H7 (cell line): ENCODE measurements at places on chromosomes 13 and 19.
A peak's percentile ranks its signal among the peaks of the same experiment; 100 is the strongest.

- DNase-seq: no peak
Observed at GRCh38 chr19:7910321-7911161, 4.1 kb upstream of the TGFBR3L start.

DNA sequence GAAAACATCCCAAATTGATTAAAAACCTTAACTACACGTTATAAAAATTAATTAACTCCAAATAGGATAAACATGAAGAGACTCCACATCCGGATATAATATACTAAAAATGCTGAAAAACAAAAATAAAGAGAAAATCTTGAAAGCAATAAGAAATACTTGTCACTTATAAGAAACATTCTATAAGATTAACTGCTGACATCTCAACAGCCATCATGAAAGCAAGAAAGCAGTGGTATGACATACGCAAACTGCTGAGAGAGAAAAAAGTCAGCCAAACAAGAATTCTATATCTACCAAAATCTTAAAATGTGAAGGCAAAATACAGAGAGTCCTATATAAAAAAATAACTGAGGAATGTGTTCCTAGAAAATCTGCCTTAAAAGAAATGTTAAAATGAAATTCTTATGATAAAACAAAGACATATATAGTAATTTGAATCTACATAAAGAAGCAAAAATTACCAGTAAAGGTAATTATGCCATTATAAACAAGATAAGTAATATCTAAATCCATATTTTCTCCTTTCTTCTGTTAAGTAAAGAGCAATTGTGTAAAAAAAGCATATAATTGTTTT, 1851.1 kb downstream of the PCDH9 start:
- DNase-seq: no peak

- DNase-seq: no peak
Observed at GRCh38 chr19:30344446-30345425, 27.4 kb upstream of the ZNF536 start.

- DNase-seq: no peak
Observed at GRCh38 chr19:52536448-52536800, 9.0 kb downstream of the ZNF808 start.

GRCh38 chr19:51140441-51140840, 1.7 kb upstream of the SIGLEC7 start:
- peak; percentile 86 for DNase-seq

- DNase-seq: peak; percentile 40
Observed at GRCh38 chr19:48955308-48955958, 758 bp downstream of the BAX start.

- peak; percentile 51 for DNase-seq
Observed at GRCh38 chr19:40640744-40641143, 39.6 kb downstream of the LTBP4 start.

- peak; percentile 13 for DNase-seq
Observed at GRCh38 chr13:48096670-48097069, 1.8 kb upstream of the MED4 start.

- DNase-seq: no peak
Observed at GRCh38 chr19:2132731-2133490, 18.5 kb downstream of the AP3D1 start.

GRCh38 chr19:38006361-38007045, 99.5 kb downstream of the SIPA1L3 start:
- no peak for DNase-seq

DNA sequence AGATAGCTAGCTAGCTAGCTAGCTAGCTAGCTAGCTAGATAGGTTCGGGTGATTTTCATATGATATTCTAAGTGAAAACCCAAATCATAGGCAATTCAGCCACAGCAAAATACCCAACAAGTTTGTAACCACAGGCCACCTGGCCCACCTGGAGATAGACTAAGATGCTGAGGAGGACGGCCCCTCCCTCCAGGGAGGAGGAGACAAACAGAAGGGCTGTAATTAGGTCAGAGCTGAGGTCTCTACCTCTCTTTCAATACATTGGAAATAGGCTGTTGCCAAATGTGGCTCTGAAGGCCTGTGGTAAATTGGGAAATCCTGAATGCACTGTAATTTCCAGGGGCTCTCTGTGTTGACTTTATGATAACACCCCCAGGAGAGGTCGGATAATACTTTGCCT, 382.2 kb downstream of the FGF9 start:
- no peak for DNase-seq

- DNase-seq: no peak
Observed at GRCh38 chr19:28948566-28948965, 264.4 kb downstream of the UQCRFS1 start.

DNA sequence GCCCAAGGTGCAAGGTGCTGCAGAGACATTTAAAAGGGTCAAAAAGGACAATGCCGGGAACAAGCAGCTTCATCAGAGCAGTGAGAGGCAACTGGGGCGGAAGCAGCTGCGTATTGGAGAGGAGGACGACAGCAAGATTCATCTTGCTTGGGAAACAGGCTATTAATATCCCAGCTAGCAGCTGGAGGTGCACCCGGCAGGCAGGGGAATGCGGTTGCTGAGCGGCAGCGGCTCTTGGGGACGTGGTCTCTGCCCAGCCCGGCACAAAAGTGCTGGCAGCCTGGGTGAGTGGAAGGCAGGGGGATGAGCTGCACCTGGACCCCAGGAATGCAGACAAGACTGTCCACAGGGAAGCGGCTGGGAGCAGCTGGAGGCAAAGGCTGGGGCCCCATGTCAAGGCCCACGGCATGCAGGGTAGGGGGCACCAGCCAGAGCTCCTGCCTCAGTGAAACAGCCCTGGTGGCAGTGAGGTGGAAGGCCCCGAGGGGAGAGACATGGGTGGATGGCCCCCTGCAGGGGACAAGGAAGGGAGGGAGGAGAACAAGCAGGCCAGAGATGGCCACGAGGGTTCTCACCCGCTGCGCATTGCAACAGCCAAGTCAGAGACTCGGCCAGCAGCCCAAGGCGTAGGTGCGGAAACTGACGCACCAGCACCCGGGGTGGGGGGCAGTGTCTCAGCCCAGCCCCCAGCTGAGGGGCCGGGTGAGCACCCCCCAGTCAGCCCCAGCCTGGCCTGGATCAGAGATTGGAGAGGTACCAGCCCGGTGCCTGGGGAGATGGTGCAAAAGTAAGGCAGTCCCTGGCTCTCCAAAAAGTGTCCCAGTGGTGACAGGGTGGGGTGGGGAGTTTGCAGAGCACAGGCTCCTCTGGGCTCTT, 34.4 kb downstream of the PEPD start:
- no peak for DNase-seq

GRCh38 chr13:24253520-24254145, 55.7 kb upstream of the C1QTNF9 start:
- no peak for DNase-seq

DNA sequence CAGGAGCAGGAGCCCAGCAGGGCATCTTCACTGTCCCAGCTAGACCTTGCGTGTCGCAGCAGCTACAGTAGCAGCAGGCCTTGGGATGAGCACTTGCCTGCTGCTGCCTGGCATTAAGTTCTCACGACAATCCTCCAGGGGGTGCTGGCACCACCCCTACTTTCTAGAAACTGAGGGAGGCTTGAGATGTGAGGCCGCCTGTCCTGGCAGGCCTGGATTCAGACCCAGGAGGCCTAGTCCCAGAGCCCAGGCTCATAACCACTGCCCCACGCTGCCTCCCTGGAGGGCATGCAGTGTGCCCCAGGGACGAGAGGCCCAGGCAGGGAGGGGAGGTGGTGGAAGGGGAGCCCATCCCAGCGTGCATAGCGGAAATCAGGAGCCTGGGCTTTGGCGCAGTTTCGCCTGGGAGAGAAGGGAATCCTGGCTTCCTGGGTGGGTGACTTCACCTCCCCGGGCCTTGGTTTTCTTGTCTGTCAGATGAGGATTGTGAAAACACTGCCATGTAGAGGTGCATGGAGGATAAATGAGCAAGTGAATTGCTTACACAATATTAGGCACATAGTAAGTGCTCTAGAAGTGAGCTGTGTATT, 26.1 kb downstream of the PPP5C start:
- DNase-seq: peak; percentile 80

GRCh38 chr19:34590228-34590627, 86.7 kb downstream of the SCGB2B2 start:
- DNase-seq: no peak

DNA sequence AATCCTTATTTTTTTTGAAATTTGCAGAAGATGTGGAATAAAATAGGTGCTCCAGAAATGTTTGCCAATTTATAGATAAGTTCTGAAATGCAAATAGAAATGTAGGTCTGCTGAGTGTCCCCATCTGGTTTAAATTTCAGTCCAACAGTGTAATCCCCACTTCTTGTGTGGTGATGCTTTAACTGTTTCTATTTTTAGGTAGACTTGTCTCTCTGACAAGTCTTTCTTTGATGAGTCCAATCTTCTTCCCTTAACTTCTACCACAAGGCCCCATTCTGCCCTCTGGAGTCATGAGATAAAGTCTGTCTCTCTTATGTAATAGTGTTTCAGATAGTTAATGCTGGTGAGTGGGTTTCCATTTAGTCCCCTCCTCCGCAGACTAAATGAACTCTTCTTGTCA, 390.4 kb downstream of the RFC3 start:
- DNase-seq: no peak

GRCh38 chr13:33319859-33320258, 34.3 kb upstream of the STARD13 start:
- DNase-seq: no peak

DNA sequence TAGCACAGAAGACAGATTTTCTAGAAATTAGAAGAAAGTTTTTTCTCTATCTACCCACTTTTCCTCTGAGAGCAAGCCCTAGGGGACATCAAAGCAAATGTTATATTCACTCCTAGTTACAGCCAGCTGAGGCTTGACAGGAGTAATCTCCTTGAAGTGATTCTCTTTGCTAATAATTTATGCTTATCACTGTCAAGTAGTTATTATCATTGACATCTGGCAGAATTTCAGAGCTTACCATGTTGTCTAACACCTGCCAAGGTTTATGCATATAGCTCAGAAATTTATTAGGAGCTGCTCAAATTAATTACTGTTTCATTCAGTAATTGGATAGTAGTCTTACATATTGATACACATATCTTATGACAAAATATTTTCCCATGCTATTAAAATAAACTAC, 465.9 kb upstream of the ATXN8OS start:
- DNase-seq: no peak

GRCh38 chr19:7670150-7670783, 1.4 kb downstream of the RETN start:
- DNase-seq: peak; percentile 80

DNA sequence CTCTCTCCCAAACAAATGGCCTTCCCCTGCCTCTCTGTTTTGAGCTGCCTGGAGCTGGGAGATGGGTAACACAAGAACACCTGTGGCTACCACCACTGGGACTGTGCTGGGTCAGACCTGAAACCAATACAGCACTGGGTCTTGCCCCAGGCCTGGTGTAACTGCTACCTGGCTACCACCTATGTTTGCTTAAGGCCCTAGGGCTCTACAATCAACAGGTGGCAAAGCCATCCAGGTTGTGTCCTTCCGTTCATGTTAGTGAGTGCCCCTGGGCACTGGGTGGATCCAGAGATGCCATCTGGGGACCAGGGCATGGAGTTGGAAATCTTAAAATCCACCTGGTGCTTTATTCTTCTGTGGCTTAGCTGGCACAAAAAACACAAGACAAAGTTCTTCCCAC, 18.9 kb upstream of the LMO7 start:
- DNase-seq: no peak

DNA sequence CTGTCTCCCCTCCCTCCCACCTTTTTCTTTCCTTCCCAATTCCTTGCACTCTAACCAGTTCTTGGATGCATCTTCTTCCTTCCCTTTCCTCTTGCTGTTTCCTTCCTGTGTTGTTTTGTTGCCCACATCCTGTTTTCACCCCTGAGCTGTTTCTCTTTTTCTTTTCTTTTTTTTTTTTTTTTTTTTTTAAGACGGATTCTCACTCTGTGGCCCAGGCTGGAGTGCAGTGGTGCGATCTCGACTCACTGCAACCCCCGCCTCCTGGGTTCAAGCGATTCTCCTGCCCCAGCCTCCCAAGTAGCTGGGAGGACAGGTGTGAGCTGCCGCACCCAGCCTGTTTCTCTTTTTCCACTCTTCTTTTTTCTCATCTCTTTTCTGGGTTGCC, 6.9 kb downstream of the MYADM start:
- DNase-seq: no peak

- DNase-seq: peak; percentile 63
Observed at GRCh38 chr13:35475212-35475959, 1.1 kb downstream of the MAB21L1 start.

GRCh38 chr19:695352-695949, at the start of gene PRSS57:
TSS of gene PRSS57 (minus strand) at chr19:695452. CDS start at chr19:695430, 22 bp downstream.
- DNase-seq: no peak

DNA sequence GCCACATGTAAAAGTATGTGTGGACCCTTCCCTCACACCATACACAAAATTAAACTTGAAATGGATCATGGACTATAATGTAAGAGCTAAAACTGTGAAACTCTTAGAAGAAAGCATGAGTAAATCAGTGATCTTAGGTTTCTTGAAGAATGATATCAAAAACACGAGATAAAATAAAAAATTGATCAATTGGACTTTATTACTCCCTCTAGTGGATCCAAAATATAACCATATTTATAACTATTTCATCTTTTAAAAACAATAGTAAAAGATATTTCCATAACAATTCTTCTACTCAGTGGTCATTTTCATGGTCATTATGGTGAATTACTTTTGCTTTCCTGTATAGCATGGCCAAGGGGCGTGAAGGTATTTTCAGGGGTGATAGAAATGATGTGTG, 174.6 kb upstream of the LSM14A start:
- no peak for DNase-seq

GRCh38 chr13:108495646-108496361, 133.6 kb upstream of the MYO16 start:
- DNase-seq: peak; percentile 69

DNA sequence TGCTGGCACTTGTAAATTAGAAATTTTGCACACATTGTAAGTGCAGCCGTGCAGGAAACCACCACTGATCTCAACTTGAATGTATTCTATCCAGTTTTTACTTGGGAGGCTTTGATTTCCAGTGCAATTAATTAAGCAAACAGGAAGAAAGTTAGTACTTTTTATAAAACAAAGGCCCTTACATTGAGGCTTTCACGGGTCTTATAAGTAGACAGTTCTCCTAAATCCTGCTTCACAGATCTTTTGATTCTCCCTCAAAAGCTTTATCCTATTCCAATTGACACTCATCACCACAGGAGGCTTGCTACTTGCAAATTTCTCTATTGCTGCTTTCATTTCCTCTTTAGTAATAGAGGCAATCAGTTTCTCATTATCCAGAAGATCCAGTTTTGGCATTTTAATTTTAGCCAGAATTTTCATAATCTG, 90.1 kb downstream of the ERCC5 start:
- DNase-seq: no peak

DNA sequence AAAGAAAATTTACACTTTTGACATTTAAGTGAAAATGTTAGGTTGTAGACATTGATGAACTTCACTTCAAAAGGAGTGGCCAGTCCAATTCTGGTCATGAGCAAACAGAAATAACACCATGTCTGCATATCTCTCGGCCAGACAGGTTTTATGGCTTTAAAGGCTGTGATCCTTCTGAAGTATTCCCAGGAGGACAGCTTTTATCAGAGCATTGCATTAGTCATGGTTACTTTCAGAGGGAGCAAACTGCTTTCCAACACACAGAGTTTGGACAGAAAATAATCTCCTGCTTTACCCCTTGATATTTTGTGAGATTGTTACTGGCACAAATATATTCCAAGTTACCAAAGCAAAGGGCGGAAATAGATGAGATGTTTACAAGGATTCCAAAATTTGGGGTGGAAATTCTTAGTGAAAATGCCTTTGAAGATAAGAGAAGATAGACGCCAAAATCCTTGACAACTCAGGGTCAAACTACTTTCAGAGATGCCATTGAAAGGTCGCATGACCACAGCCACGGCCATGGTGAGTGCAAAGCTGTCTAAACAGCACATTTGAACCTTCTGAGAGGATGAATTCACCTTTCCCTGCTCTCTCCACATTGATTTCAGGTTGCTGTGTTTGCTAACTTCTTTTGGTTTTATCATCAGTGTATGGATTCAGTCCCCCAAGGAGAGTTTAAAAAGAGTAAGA, 584.5 kb upstream of the SGCG start:
- DNase-seq: no peak

GRCh38 chr19:10105509-10106099, 558 bp upstream of the PPAN start:
- DNase-seq: peak; percentile 64
